ENCODE measurements at places on chromosomes 1 and 21. TPM values are rescaled to one million over a fixed set of nuclear protein-coding genes. Genes with fewer than 3 reads are reported as not detected.

The DISP3 gene
- 2.6 TPM for total RNA-seq

The NTMT2 gene
- not detected for total RNA-seq

The BRINP2 gene
- not detected for total RNA-seq

DNA sequence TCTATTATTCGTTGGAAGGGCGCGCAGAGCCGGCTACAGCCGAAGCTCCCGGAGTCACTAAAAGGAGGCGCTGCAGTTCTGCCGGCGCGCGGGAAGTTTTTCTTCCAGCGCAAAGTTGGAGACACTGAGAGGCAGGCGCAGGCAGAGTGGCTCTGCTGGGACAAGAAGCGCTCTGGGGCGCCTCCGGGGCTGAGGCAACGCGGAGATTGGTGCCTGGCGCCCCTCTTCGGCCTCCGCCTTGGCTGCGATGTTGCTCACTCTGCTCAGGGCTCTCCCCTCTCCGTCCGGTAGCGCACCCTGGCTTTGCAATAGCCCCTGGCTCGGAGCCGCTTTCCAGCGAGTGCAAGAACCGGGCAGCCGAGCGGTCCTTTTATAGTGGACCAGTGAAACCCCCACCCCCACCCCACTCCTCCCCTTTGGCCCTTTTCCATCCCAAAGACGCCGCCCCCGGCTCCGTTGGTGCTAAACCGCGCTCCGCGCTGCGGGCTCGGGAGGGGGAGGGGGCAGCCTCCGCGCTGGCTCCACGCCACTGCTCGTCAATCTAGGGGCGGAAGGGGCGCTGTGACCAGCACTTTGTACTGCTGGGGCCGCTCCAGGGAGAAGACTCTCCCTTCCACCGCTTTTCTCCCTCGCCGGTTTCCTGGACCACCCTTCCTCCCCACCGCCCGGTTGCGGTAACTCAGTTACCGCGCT lies at the start of gene ADAMTS1:
Gene ADAMTS1, minus strand, starts transcription at position 344 of the 693 bp plus-strand sequence. CDS start 455 bp downstream, outside the sequence.
- peak within 1 kb of the TSS; percentile 54 for H3K4me3 ChIP-seq
- H3K27me3 ChIP-seq: peaks cover 69% of the 10 kb centered on the region
- peak within 1 kb of the TSS; percentile 92 for H3K27ac ChIP-seq
- no peaks in the 10 kb centered on the region for H3K36me3 ChIP-seq
- H3K4me1 ChIP-seq: no peaks in the 10 kb centered on the region

DNA sequence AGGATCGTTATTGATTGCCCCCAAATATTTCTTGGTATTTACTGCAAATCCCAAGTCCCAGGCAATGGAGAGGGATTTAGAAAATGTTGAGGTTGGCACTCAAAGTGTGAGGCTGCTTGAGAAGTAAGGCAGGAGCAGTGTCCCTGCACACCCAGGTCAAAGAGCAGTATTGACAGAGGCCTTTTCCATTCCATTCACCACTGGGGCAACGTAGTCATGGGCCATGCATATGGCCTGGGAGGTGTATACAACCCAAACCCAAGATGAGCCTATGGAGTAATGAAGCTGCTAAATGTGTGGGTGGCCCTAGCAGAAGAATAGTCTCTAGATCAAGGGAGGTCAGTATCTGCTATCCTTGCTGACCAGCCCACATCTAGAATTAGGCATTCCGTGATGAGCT lies 245.6 kb downstream of the FOXD2 start:
- H3K4me3 ChIP-seq: no peak overlapping the region
- H3K27ac ChIP-seq: no peak overlapping the region
- H3K36me3 ChIP-seq: no peaks in the 10 kb centered on the region
- no peaks in the 10 kb centered on the region for H3K27me3 ChIP-seq

GRCh38 chr1:161905269-161905884 lies 118.3 kb downstream of the OLFML2B start:
- H3K27ac ChIP-seq: no peak overlapping the region
- no peaks in the 10 kb centered on the region for H3K4me1 ChIP-seq
- H3K4me3 ChIP-seq: no peak overlapping the region
- peak; percentile 13 for DNase-seq
- no peaks in the 10 kb centered on the region for H3K36me3 ChIP-seq
- H3K27me3 ChIP-seq: no peaks in the 10 kb centered on the region

- no peaks in the 10 kb centered on the region for H3K27me3 ChIP-seq
- H3K27ac ChIP-seq: no peak overlapping the region
- no peaks in the 10 kb centered on the region for H3K4me1 ChIP-seq
- H3K4me3 ChIP-seq: no peak overlapping the region
- DNase-seq: no peak
Measured at GRCh38 chr1:100835866-100836842, 58.5 kb downstream of the EXTL2 start.

- H3K36me3 ChIP-seq: no peaks in the 10 kb centered on the region
- no peak for DNase-seq
- H3K27ac ChIP-seq: peak overlapping the region; percentile 1
- H3K4me1 ChIP-seq: peaks cover 3% of the 10 kb centered on the region
Measured at GRCh38 chr1:61124696-61125095, 42.3 kb downstream of the NFIA start.

GRCh38 chr1:226406401-226406881 lies 1.5 kb downstream of the PARP1 start:
- peak overlapping the region; percentile 58 for H3K4me3 ChIP-seq
- no peaks in the 10 kb centered on the region for H3K27me3 ChIP-seq
- peaks cover 31% of the 10 kb centered on the region for H3K4me1 ChIP-seq
- H3K36me3 ChIP-seq: peaks cover 6% of the 10 kb centered on the region
- DNase-seq: no peak

GRCh38 chr1:7378346-7379130 lies 392.6 kb upstream of the VAMP3 start:
- H3K4me3 ChIP-seq: no peak overlapping the region
- no peaks in the 10 kb centered on the region for H3K4me1 ChIP-seq
- no peaks in the 10 kb centered on the region for H3K27me3 ChIP-seq
- no peak for DNase-seq
- peak overlapping the region; percentile 64 for H3K27ac ChIP-seq

DNA sequence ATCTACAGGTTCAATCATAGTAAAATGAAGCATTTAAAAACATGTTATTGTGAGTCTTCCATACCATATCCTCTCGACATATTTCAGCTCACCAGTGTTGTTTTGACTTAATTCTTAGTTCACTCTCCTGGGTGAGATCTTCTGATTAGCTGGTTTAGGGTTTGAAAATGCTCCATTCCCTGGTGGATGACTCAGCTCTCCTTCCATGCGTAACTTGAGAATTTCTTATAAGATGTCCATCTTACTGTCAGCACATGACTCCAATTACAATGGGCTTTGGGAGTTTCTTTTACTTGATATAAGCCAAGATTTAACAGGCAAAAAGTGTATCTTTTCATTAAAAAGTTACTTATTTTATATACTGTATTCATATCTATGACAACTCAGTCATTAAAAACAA lies 476.5 kb downstream of the BRINP3 start:
- no peaks in the 10 kb centered on the region for H3K4me1 ChIP-seq
- H3K4me3 ChIP-seq: no peak overlapping the region
- DNase-seq: no peak
- no peaks in the 10 kb centered on the region for H3K36me3 ChIP-seq

DNA sequence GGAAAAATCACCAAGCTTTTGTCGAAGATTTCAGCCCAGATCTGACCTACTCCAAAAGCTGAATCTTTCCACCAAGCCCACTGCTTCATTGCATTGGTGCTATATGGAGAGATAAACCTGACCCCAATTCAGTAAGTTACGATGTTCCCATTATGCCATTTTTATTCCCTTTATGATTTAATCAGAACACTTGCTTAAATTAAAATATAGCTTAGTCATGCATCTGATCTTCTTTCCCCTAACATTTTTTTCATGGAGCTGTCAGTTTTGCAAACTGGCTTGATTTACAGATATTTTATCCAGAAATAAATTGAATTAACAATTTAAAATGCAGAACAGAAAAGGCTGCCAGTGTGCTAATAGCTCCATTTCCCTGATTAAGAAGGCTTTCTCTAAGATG lies 503.5 kb upstream of the C1orf87 start:
- no peaks in the 10 kb centered on the region for H3K4me1 ChIP-seq
- no peaks in the 10 kb centered on the region for H3K36me3 ChIP-seq
- no peaks in the 10 kb centered on the region for H3K27me3 ChIP-seq
- H3K27ac ChIP-seq: no peak overlapping the region

DNA sequence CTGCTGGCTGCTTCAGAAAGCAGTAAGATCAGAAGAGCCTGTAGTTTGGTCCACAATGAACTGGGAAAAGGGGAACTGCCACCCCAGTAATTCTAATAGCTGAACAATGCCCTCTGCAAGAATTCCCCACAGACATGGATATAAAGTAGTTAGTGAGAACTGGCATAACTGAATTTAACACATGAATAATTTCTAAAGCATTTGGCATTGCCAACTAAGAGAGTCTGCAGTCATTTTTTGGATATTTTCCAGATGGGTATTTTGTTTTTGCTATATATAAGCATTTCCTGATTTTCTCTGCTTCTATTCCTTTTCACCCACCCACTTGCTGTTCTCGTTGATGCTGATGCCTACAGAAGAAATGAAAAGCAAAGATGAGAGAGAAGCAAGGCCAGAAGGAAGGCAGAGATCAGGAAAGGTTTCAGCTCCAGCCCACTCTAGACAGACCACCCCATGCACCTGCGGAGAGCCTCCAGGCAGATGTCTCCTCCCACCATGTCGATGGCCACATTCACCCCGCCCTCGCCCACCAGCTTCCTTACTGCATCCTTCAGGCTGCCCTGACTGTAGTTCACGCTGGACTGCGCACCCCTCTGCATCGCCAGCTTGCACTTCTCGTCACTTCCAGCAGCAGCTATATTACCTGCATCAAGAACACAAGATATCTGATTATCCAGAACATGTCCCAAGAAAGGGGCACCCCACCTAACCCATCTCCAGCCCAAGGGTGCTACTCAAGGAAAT lies 55.9 kb upstream of the SEC16B start:
- no peaks in the 10 kb centered on the region for H3K36me3 ChIP-seq
- DNase-seq: no peak
- H3K27ac ChIP-seq: no peak overlapping the region
- peaks cover 21% of the 10 kb centered on the region for H3K4me1 ChIP-seq

- peaks cover 37% of the 10 kb centered on the region for H3K4me1 ChIP-seq
- H3K36me3 ChIP-seq: no peaks in the 10 kb centered on the region
- DNase-seq: peak; percentile 89
- no peaks in the 10 kb centered on the region for H3K27me3 ChIP-seq
Measured at GRCh38 chr1:201405484-201405831, 6.3 kb upstream of the LAD1 start.

- DNase-seq: no peak
- H3K27me3 ChIP-seq: no peaks in the 10 kb centered on the region
- H3K4me3 ChIP-seq: no peak overlapping the region
- no peaks in the 10 kb centered on the region for H3K4me1 ChIP-seq
- no peak overlapping the region for H3K27ac ChIP-seq
Measured at GRCh38 chr1:101198842-101199636, 37.8 kb upstream of the S1PR1 start.

- DNase-seq: no peak
- no peak overlapping the region for H3K4me3 ChIP-seq
- no peaks in the 10 kb centered on the region for H3K27me3 ChIP-seq
- H3K36me3 ChIP-seq: no peaks in the 10 kb centered on the region
- H3K27ac ChIP-seq: no peak overlapping the region
Measured at GRCh38 chr1:4495809-4496208, 158.6 kb upstream of the AJAP1 start.

DNA sequence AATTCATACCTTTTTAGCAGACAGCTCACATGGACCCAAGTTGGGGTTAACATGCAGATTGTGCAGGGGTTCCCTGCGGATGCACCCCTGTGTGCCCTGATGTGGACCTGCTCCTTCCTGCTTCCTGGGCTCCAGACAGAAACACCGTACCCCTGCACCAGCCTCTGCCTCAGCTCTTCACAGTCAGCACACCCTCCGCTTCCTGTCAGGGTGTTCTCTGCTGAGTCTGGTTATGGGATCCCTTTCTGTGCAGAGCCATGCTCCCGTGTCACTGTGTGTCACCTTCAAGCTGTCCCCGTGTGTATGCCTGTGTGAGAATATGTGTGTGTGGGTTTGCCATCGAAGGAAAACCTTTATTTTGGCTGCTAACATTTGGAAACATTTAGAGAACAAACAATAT lies 48.7 kb upstream of the KCNJ15 start:
- DNase-seq: no peak
- H3K27ac ChIP-seq: no peak overlapping the region
- no peaks in the 10 kb centered on the region for H3K4me1 ChIP-seq
- no peaks in the 10 kb centered on the region for H3K36me3 ChIP-seq
- H3K4me3 ChIP-seq: no peak overlapping the region

DNA sequence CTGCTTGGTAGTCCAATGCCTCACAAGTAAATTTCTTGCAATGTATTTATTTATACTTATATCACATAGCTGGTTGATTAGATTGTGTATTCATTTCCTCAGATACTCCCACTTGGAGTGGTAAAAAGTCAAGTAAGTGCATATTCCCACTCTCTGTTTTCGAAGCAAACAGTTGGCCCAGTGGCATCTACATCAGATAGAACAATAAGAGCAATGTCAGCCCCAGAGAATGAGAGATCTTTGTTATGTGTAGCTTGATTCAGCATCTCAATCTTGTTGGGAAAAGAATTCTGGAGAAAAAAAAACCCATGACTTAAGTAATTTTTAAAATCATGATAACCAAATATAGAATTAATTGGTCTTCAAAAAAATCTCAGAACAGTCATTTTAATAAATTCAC lies 25.5 kb downstream of the RGL1 start:
- H3K27me3 ChIP-seq: no peaks in the 10 kb centered on the region
- H3K27ac ChIP-seq: no peak overlapping the region
- H3K4me3 ChIP-seq: no peak overlapping the region

DNA sequence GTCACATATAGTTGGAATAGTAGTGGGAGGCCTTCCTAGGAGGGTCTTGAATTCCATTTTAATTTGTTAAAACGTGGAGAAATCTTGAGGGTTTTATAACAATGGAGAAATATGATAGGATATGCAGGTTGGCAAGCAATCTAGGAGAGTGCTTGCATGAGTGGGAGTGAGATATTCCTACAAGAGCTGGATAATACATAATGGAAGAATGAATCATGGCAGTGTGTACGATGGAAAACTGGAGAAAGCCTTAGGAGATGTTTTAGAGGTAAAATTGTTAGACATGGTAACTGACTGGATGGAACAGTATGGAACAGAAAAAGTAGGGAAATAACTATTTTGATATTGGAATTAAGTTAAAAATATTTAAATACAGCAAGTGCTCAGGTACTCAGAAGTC lies 352.4 kb downstream of the PTBP2 start:
- no peak for DNase-seq
- H3K4me3 ChIP-seq: no peak overlapping the region
- H3K27ac ChIP-seq: no peak overlapping the region
- H3K4me1 ChIP-seq: no peaks in the 10 kb centered on the region
- no peaks in the 10 kb centered on the region for H3K36me3 ChIP-seq
- H3K27me3 ChIP-seq: no peaks in the 10 kb centered on the region

All from transverse colon (tissue), 4 donors.